ENCODE measurements at places on chromosomes 7 and 10.

DNA sequence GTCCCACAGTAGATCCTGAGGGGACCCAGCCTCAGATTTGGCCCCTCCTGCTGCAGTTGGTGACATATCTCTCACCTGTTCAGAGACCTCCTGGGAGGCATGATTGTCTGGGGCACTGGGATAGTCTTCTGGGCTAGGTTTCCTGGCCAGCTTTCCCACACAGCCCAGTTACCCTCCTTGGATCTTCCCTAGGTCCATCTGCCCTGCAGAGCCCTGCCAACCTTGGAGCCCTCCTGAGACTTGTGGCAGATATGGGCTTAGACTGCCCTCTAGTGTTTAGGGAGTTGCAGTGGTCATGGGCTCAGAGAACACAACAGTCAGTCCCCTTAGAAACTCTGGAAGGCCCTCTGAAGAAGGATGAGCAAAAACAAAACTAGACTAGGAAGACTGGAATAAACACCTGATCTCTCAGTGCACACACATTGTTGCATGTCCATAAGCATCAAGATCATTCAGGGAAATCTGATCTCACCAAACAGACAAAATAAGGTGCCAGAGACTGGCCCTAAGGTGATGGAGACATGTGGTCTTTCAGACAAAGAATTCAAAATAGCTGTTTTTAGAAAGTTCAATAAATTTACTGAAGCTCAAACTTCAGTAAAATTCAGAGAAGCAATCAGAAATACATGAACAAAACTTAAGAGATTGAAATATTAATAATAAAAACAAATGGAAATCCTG is 324.6 kb downstream of the ATRNL1 start:
- DNase-seq = peak; percentile 50

GRCh38 chr7:106071356-106071998 is 40.6 kb downstream of the SYPL1 start:
- DNase-seq = no peak

DNA sequence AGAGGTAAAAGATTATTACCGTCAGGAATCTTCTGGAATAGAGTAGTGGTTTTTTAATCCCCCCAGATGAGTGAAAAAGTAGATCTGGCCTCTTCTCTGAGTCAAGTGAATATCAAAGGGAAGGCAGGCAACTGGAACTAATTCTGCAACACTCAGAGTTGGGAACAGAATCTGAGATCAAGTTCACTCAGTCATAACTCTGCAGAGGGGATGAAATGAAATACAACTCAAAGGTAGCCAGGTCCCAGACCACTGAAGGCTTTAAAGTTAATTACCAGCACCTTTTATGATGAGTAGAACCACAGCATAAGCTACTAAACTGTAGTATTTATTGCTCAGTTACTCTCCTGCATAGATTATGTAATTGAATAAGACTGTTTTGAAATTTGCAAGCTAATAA is 455.6 kb upstream of the AKR1E2 start:
- peak; percentile 75 for DNase-seq

DNA sequence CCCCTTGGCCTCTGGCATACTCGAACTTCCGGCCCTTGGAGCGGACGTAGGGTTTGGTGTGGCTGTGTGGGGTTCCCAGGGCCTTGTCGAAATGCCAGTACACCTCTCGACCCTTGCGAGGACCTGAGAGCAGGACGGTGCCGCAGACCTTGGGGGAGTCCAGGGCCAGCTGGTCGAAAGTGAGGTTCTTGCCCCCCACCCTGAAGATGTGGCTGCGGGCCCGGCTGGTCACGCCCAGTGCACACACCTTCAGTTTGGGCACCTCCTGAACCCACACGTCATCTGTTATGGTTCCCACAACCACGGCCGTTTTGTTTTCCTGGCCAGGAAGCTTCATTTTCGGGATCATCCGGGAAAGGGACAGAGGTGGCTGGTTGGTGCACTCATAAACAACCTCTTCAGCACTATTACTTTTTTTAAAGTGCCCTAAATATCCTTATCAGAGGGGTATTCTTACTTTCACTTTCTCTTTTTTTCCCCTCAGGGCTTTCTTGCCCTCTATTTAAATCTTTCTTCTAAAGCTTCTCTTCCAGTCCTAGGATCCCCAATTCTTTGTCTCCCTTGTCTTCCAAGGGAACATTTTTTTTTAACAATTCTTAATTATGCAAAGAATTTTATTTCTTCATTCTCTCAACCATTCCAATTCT is 44.9 kb upstream of the FAM3C start:
- DNase-seq = no peak

- DNase-seq = no peak
These were observed 98.1 kb downstream of the MICALL2 start for GRCh38 chr7:1361016-1361755.

DNA sequence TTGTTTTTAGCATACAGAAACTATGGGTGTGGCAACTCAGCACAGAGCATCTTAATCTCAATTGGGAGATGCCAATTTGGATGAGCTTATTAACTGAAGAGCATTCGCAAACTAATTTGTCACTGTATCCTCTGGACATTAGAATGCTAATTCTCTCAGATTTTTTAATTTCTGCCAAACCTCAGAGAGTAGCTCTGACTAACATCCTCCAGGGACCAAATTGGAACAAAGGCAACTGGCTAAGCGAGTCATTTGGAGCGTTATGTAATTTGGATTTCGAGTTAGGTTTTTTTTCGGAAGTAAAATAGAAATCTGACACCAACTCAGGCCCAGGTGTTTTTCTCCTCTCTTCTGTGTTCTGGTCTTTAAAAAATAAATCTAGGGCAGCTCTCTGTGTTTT is 201.9 kb downstream of the BMPER start:
- DNase-seq = peak; percentile 44

DNA sequence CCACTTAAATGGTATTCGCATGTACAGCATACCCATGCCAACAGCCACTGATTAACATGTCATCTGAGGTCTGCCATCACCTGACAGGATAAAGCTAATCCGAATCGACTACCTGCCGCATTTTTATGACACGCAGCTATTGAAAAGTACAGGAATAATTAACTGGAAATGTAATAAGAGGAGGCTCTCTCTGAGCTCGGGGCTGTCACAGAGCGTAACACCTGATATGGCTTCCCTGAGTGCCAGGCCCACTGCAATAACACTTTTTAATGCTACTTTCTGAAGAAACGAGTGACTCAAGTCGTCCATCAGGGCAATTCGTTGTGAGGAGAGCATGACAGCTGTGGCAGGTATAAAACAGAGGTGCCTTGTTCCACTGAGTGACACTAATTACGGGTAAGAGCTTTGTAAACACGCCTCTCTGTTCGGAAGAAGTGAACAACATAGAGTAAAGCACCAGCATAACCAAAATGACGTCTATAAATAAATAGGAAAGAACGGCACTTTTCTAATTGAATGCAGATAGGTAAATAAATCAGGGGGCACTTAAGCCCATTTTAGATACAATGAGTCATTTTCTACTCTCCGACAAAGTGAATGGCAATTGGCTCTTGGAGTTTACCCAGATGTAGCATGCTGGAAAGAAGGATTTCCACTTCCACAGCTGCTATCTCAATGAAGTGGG is 56.5 kb upstream of the CREB5 start:
- no peak for DNase-seq

GRCh38 chr7:15033039-15033438 is 130.5 kb upstream of the DGKB start:
- DNase-seq = no peak

- DNase-seq = no peak
These were observed 83.5 kb upstream of the INHBA start for GRCh38 chr7:41786404-41786803.

- no peak for DNase-seq
These were observed 750.8 kb downstream of the REEP3 start for GRCh38 chr10:64271983-64272382.

- no peak for DNase-seq
These were observed 43.0 kb upstream of the GRM3 start for GRCh38 chr7:86600506-86601290.

GRCh38 chr10:48881937-48882336 is 57.7 kb downstream of the LRRC18 start:
- DNase-seq = no peak

DNA sequence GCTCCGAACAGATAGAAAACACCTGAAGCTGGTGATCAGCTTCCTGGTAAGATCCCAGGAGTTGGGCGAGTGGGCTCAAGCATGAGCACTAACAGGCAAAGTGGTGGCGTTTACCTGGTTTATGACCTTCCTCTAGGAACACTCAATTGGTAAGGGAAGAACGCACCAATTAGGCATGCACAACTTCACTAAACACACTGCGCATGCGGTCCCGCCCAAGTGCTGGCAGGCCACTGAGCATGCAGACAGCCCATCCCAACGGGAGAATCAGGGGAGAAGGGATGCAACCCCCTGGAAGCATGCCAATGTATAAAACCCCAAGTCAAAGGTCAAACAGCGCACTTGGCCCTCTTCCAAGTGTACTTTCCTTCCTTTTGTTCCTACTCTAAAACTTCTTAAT is 70.4 kb downstream of the LYZL2 start:
- DNase-seq = no peak

DNA sequence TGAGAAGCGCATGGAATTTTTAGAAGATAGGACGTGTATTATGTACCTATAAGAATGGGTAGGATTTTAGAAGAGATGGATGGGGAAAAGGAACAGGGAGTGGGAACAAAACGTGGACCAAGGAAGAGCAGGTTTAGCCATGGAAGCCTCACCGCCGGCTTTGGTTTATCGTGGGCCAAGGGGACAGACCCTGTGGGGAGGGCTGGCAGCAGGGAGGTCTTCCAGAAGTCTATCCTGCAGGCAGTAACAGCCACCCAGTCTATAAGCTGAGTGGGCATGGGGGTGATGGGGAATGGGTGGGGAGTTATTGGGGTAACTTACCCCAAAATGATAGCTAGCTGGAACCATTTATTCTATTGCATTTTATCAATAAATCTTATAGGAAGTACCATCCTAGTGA is 44.9 kb downstream of the IKZF1 start:
- no peak for DNase-seq

GRCh38 chr7:23968791-23969190 is 258.8 kb downstream of the STK31 start:
- no peak for DNase-seq

DNA sequence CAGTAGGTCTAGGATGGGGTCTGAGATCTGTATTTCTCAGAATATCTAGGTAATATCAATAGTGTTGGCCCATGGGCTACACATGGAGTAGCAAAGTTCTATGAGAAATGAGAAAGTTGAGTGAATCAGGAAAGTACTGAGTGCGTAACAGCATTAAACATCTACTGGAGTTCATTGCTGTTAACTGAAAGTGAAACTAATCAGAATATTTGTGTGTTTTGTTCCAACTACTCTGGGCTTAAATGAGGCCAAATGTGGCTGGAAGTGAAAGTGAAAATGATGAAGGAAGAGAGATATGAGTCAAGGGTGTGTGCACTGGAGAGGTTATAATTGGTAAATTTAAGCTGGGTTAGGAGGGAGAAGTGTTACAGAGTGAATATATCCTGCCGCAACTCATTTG is 46.5 kb downstream of the TMEM106B start:
- peak; percentile 59 for DNase-seq

GRCh38 chr7:142796001-142796500 is 25.3 kb downstream of the PRSS2 start:
- no peak for DNase-seq

DNA sequence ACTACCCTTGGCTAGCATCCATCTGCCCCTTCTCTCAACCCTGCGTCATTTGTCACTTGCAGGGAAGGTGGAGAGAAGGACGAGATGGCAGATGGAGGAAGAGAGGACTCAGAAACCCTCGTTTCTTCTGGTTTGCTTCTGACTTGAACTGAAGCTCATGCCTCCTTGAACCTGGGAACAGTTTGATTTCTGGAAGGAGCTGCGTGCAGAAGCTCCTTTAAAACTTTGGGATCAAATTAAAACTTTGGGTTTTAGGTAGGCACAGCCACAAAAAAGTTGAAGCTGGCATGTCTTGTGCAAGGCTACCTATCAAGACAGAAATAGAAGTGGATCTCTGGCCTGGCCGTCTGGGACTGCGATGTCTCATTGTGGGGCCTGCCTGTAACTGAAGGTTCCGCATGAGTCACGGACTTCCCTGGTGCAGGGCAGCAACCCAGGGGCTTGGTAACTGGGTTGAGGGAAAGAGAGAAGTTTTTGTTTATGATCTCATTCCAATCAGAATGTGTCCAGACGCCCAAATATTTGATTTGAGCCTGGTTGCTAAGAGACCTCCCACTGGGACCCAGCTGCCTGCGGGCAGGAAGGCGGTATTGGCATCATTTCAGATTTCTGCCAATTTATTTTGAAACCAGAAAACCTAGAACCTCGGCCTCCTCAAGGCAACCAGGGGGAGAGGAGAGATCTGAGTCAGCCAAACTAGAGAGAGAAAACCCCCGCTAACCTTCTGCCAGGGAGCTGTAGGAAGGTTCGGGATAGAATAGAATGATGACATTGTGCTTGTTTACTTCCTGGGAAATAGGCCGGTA is 15.8 kb upstream of the CAMK1D start:
- DNase-seq = peak; percentile 99

GRCh38 chr7:1810961-1811849 is 141.1 kb downstream of the ELFN1 start:
- DNase-seq = no peak

GRCh38 chr7:142739923-142740492 is 9.3 kb upstream of the PRSS1 start:
- no peak for DNase-seq

DNA sequence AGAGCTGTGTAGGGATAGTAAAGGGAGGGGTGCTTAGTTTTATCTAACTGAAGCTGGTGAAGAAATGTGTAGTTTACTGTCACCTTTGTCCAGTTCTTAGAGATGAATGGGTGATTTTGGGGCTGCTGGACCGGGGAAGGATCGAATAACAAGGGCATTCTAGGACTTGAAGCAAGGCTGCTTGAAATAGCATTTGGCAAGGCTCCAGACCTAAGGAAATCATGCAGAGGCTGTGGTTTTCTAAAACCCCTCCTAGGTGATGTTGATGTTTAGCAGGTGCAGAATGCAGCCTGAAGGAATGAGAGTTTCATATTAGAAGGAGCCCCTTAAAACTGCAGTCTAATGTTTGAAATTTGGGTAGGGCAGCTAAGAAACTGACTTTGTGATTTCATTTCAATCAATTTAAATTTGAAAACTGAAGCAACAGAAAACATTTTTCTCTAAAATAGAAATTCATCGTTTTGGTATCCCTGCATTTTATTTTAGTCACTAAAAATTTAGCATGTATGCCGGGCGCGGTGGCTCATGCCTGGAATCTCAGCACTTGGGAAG is 68.5 kb downstream of the TET1 start:
- peak; percentile 47 for DNase-seq

GRCh38 chr10:49488056-49488717 is 50.7 kb downstream of the ERCC6 start:
- DNase-seq = no peak

- peak; percentile 78 for DNase-seq
These were observed 14.8 kb downstream of the BBS9 start for GRCh38 chr7:33143996-33144718.

DNA sequence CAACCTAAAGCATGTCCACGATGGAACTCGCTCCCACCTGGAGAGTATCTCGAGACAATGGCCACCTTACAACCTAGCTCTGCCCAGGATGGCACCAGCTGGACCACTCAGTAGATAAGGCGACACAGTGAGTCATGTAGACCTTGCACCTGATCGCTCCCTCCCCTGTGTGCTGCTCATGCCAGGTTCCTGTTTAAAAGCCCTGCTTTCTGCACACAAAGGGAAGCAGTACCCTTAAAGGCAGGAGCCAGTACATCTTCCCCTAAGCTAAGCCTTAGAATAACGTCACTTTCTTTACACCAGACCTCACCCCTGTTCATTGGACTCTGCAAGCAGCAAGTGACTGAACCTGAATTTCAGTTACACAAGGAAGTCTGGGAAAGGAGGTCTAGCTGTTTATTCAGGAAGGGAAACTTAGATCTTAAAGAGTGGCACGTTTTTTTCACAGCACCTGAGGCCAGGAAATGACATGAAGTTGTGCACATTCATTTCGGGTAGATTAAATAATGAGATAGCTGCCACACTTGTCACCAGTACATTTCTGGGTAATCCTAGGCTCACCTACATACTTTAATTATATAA is 117.9 kb downstream of the MTPAP start:
- no peak for DNase-seq

Data from astrocyte of the spinal cord (primary cell).